ENCODE measurements at places on chromosomes 5 and 9.

GRCh38 chr5:102579379-102579778 is 80.6 kb upstream of the SLCO6A1 start:
- peaks cover 8% of the 10 kb centered on the region for H3K27me3 ChIP-seq
- H3K36me3 ChIP-seq, result no peaks in the 10 kb centered on the region
- no peak for DNase-seq
- H3K4me3 ChIP-seq, result no peak overlapping the region

DNA sequence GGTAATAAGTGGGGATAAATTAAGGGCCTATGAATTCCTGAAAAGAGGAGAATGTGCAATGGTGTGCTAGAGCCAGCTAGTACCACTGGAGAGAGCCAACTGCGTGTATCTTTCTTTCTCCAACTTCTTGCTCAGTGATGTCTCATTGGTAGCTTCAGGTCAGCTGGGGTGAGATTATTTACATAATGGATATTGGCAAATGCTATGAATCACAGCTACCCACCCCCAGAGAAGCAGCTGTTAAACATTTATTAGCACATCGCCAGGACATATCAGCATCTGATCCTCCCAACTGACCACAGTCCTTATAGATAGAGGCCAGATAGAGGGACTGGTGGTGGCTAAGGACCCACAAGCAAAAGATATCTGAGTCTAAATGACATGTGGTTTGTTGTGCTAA is 421.3 kb downstream of the ACTL7B start:
- no peak overlapping the region for H3K27ac ChIP-seq
- no peak for DNase-seq
- H3K4me3 ChIP-seq, result no peak overlapping the region
- no peaks in the 10 kb centered on the region for H3K36me3 ChIP-seq

GRCh38 chr9:89874351-89875321 is 269.8 kb downstream of the GADD45G start:
- H3K4me1 ChIP-seq, result no peaks in the 10 kb centered on the region
- DNase-seq, result no peak
- H3K4me3 ChIP-seq, result no peak overlapping the region

DNA sequence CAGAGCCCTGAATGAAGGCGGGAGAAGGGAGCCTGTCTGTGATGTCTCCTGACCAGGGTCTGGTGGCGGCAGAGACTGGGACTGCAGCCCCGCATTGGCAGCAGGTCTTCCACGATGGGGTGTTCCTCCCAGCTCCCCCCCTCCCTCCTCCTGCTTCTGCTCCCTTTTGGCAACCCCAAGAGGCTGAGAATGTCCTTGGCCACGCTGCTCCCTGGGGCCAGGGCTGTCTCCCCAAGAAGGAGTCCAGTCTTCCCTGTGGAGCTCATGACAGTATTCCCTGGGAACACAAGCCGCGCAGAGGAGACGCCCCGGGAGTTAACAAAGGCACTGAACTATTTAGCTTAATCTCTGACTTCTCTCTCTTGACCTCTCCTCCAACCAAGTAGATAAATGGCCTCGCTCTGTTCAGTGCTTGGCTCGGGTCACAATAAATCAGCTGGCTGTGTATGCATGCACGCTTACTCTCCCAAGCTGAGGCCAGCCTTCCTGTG is 84.0 kb upstream of the NEURL1B start:
- no peak overlapping the region for H3K4me3 ChIP-seq
- no peak overlapping the region for H3K27ac ChIP-seq
- no peaks in the 10 kb centered on the region for H3K27me3 ChIP-seq
- H3K4me1 ChIP-seq, result no peaks in the 10 kb centered on the region
- no peak for DNase-seq

- H3K4me3 ChIP-seq, result no peak overlapping the region
- H3K27ac ChIP-seq, result no peak overlapping the region
- no peaks in the 10 kb centered on the region for H3K27me3 ChIP-seq
- H3K4me1 ChIP-seq, result no peaks in the 10 kb centered on the region
Observed at GRCh38 chr5:13611604-13612003, 332.9 kb downstream of the DNAH5 start.

DNA sequence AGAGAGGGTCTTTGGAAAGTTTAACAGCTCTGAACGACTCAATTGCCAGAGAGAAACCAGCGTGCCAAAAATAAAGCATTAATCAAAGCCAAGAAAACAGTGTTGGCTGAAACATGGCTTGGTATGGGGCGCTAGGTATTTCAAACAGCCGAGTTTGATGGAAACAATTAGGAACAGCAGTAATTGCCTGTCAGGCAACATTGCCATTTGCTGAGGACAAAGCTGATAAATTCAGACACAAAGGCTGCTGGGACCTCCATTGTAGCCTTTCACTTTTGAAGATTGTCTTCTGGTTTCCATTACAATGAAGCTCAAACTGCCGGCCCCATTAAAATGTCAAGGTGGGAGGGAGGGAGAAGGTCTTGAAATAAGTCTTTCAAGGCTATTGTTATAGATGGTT is 125.4 kb upstream of the SPDL1 start:
- peaks cover 6% of the 10 kb centered on the region for H3K27me3 ChIP-seq
- no peaks in the 10 kb centered on the region for H3K36me3 ChIP-seq
- DNase-seq, result no peak

GRCh38 chr5:24188216-24188925 is 456.4 kb downstream of the CDH10 start:
- H3K27me3 ChIP-seq, result no peaks in the 10 kb centered on the region
- H3K4me3 ChIP-seq, result no peak overlapping the region
- no peaks in the 10 kb centered on the region for H3K4me1 ChIP-seq

DNA sequence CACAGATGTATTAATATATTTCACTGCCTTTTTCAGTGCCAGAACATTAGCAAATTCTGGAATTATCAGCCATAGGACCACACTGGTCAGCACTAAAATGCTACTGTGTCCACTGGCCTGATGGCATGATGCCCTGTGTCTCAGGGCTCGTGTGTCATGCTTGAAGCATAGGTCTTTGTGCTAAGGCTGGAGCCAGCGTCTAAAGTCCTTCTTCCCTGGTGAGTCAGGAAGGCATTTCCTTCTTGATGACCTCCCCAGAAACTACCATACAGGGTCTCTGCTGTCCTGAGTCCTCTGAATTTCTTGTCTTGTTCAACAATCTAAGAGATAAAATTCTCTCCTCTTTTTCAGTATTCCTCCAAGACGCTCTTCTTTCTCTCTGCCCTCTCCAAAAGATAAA is 489.9 kb downstream of the PSAT1 start:
- no peak for DNase-seq
- no peaks in the 10 kb centered on the region for H3K36me3 ChIP-seq
- no peaks in the 10 kb centered on the region for H3K4me1 ChIP-seq

DNA sequence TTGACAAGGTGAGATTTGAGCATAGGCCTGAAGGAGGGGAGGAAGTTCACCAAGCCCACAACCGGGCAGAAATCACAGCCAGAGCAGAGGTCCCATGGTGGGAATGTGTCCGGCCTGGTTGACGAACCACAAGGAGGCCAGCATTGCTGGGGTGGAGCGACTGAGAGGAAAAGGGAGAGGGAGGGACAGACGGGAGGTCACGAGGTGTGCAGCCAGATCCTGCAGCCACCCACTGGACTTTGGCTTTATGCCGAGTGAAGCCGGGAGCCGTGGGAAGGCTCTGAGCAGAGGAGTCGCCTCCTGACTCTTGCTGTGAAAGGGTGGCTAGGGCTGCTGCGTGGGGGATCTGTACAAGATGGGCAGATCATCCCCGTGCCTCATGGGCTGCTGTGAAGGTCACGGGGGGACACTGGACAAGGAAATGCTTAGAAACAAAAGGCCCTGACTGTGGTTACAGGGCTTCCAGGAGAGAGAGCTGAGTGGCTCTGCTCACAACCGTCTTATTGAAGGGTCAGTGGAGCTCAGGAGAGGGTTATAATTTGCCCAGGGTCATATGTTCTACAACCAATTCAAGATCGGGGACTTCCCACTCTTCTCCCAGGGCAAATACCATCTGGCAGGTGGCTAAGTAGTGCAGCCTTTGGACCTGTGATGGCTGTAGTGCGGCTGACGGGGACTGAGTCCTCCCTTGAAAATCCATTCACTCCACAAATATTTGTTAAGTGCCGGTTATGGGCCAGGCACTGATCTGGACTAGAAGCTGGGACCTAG is 15.6 kb upstream of the CD74 start:
- no peak overlapping the region for H3K4me3 ChIP-seq
- no peak overlapping the region for H3K27ac ChIP-seq
- H3K4me1 ChIP-seq, result no peaks in the 10 kb centered on the region
- peaks cover 4% of the 10 kb centered on the region for H3K27me3 ChIP-seq
- DNase-seq, result no peak

- no peaks in the 10 kb centered on the region for H3K4me1 ChIP-seq
- no peak overlapping the region for H3K4me3 ChIP-seq
- H3K36me3 ChIP-seq, result no peaks in the 10 kb centered on the region
Observed at GRCh38 chr5:169181814-169182213, 119.1 kb downstream of the SLIT3 start.

- no peak overlapping the region for H3K27ac ChIP-seq
- H3K4me1 ChIP-seq, result peaks cover 4% of the 10 kb centered on the region
- no peaks in the 10 kb centered on the region for H3K27me3 ChIP-seq
- DNase-seq, result no peak
- no peaks in the 10 kb centered on the region for H3K36me3 ChIP-seq
Observed at GRCh38 chr5:168603746-168604145, 24.6 kb upstream of the PANK3 start.

DNA sequence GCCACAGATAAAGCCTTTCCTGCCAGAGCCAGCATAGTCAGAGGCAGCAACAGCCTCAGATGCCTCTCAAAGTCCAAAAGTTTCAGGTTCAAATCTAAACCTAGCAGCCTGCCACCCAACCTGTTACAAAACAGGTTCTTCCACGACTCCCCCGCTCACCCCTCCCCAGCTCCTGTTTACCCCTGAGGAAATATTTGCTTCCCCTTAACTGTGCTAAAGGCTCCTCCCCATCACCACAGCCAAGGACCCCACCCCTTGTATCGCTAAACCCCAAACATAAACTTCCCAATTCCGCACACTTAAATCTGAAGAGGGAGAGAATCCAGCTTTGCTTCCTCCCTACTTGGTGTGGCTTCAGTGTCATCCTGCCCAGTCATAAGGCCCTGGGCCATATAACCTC is 15.4 kb upstream of the VDAC1 start:
- no peaks in the 10 kb centered on the region for H3K36me3 ChIP-seq
- DNase-seq, result no peak
- no peak overlapping the region for H3K27ac ChIP-seq
- no peak overlapping the region for H3K4me3 ChIP-seq
- peaks cover 1% of the 10 kb centered on the region for H3K4me1 ChIP-seq

GRCh38 chr9:94175669-94176068 is 83.4 kb upstream of the ZNF169 start:
- DNase-seq, result no peak
- peaks cover 65% of the 10 kb centered on the region for H3K4me1 ChIP-seq
- no peak overlapping the region for H3K4me3 ChIP-seq
- H3K27ac ChIP-seq, result no peak overlapping the region

GRCh38 chr5:128143911-128144310 is 60.3 kb downstream of the SLC12A2 start:
- H3K36me3 ChIP-seq, result peaks cover 8% of the 10 kb centered on the region
- H3K4me3 ChIP-seq, result no peak overlapping the region
- no peaks in the 10 kb centered on the region for H3K4me1 ChIP-seq
- DNase-seq, result no peak
- no peak overlapping the region for H3K27ac ChIP-seq

DNA sequence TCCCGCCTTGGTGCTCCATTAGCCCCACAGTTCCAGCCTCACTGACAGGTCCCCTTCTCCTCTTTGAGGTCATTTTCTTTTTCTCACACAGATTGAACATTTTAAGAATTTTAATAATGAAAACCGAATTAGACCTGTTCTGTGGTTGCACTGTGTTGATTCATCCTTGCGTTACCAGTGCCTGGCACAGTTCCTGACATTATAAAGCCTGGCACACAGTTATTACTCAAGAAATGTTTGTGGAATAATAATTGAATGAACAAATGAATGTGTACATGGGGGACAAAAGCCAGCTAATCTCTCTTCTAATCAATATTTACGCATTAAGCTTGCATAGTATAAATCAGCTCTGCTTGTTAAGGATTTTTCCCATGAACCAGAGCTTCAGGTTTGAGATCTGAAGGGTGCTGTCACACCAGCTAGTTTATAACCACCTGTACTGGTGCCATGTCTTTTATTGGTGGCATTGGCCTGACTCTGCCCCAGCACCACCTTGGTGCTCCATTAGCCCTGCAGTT is 80.0 kb downstream of the SV2C start:
- H3K4me3 ChIP-seq, result no peak overlapping the region
- H3K4me1 ChIP-seq, result no peaks in the 10 kb centered on the region
- H3K27me3 ChIP-seq, result peaks cover 29% of the 10 kb centered on the region
- no peak for DNase-seq

DNA sequence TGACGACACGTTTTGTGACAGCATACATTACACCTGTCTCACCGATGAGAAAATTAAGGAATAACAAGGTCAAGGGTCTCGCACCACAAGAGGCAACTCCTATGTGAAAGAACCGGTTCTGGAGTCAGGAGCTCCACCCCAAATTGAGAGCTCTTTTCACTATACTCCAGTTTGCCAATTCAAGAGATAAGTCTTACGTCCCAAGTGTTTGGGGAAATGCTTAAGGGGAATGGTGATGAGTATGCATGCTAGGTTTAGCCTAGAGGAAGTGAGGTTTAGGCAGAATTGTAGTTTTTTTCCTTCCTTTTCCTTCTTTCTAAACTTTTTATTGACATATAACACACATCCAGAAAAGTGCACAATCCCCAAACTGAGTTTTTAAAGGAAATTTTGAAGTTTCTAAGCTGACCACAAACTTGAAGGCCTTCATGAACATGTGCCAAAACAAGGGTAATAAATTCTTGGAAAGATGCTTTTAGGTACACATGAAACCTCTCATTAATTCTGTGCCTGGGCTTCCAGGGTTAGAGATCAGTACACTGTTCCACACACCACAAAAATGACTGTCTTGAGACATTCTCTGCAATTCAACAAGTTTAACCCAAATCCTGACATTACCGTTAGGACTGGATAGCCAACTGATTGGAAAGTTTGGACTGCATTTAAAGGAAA is 127.6 kb upstream of the SLC1A3 start:
- no peak for DNase-seq
- H3K4me1 ChIP-seq, result no peaks in the 10 kb centered on the region
- no peaks in the 10 kb centered on the region for H3K27me3 ChIP-seq

- H3K27me3 ChIP-seq, result no peaks in the 10 kb centered on the region
- H3K4me3 ChIP-seq, result no peak overlapping the region
- no peaks in the 10 kb centered on the region for H3K36me3 ChIP-seq
- no peak for DNase-seq
- no peaks in the 10 kb centered on the region for H3K4me1 ChIP-seq
Observed at GRCh38 chr9:117164512-117164911, 250.3 kb downstream of the ASTN2 start.

DNA sequence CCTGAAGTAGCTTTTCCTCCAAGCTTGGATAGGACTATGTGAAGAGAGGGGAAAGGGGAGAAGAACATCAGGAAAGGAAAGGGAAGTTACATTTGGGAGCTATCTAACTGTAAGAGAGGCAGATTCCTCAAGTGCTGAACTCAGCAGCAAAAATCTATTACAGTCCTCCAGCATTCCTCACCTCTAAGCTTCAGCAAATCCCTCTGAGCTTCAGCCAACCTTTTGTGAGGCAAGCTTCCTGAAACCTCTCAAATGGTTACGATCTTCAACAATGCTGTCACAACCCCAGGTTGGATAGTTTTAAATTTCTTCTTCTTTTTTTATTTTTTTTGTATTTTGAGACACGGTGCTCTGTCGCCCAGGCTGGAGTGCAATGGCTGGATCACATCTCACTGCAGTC is 2.5 kb upstream of the RNF38 start:
- peak overlapping the region; percentile 46 for H3K27ac ChIP-seq
- no peaks in the 10 kb centered on the region for H3K27me3 ChIP-seq
- H3K4me1 ChIP-seq, result peaks cover 37% of the 10 kb centered on the region
- peaks cover 6% of the 10 kb centered on the region for H3K36me3 ChIP-seq
